Urothelium cell line (cell line): ENCODE measurements at places on chromosomes 5 and 9.
A peak's percentile ranks its signal among the peaks of the same experiment; 100 is the strongest.

DNA sequence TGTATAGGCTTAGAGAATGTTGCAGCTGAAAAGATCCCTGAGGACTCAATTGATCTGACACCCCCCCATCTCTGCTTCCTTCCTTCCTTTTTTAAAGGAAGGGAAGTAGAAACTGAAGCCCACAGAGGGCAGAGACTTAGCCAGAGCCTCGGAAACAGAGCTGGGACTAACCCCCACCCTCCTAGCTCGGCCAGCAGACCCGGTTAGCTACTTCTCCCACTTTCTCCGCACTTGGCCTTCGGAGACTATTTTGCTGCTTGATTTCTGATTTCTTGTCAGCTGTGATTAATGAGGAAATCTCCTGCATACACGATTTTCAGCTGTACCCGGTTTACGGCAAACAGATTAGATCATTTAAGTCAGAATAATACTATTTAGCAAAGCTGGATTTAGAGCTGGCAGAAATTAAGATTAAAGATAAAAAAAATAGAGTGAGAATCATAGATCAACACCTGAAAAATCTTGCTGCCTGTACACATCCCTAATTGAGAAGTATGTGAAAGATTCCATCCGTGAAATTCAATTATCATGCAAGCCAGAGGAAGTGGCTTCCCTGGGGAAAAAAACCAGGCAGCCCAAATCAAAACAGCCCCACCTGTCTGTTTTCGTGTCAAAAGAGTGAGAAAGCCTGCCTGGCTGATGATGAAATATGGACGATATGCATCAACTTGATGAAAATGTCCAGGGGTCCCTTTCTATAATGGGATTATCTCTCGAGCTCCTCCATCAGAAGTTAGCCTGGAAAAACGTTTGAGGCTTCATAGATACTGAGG is 159.5 kb upstream of the SHB start:
- DNase-seq = no peak

DNA sequence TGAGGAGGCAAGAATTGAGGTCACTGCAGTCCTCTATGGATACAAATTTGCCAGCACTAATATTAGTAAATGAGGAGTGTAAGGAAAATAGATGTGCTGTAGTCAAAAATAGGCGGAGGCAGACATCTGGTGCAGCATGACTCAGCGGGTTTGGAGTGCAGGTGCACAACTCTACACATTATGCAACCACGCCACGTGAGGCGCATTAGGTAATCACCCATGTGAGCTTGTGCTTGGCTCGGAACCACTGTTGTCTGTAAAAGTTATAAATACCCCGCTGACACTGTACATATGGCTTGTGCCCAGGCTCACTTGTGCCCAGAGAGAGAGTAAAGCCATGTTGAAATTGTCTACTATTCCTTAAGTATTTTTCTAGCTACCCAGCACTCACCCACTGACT is 623.5 kb upstream of the NUDT12 start:
- DNase-seq = peak; percentile 46

DNA sequence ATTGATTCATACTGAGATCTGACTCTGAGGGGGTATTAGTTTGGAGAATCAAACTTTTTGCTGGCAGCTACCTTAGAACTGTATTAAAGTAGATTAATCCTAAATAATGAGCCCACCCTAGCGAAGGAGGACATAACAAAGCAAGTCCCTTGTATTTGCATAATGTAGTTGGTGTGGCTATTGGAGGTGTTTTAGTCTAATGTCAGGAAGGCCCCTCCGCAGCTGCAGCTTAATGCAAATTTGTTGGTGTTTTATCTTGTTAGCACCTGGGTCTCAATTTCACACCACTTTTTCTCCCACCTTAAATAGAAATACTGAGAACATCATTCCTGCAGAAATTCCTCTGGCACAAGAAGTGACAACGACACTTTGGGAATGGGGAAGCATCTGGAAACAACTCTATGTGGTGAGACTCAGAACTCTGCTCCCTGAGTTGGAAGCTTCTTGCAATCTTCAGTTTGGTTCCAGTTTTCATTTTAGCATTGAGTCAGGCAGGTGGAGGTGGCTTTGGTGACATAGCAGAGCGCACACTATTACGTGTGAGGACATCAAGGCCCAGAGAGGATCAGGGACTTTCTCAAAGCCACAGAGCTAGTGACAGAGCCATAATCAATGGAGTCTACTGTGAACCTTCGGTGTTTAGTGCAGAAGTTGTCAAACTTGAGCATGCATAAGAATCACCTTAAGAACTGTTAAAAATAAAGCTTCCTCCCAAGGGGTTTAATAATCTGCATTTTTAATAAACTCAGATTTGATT is 33.9 kb downstream of the DOCK2 start:
- DNase-seq = no peak

DNA sequence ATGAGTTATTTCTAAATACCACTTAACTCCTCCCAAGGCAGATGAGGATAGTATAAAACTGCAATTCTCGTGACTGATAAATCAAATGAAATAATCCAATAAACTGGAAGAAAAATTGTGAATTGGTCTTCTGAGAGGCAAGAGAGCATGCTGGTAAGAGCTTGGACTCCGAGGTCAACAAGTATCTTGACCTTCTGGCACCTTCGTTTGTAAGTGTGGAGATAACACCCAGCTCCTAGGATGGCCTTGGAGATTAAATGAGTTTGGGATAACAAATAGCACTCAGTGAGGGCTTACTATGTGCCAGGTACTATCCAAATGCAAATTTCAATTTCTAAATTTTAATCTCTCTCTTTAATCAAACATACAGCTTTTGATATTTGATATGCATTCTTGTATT is 866.3 kb upstream of the WWC1 start:
- no peak for DNase-seq

GRCh38 chr9:122258886-122259415 is 5.7 kb downstream of the RBM18 start:
- DNase-seq = no peak

DNA sequence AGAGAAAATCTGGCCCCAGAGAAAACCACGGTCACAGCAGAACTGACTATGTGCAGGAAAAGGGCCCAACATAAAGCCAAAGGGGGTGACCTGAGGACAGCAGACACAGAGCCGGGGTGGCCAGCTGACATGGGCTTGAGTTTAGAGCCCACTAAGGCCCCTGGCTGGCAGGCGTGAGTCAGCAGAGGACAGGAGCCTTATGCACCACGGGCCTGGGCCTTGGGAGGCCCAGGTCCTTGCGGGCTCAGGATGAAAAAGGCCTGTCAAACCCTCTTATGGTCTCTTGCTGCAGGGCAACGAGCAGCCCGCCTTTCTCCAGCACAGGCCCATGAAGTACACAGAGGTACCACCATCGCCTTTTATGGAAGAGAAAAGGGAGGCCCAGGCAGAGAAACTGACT is 19.7 kb downstream of the STK10 start:
- no peak for DNase-seq

GRCh38 chr5:179165421-179166170 is 105.4 kb downstream of the ZNF354C start:
- no peak for DNase-seq
